Anterior cingulate cortex (tissue), 58 donors: ENCODE measurements at places on chromosomes 6 and 20.

DNA sequence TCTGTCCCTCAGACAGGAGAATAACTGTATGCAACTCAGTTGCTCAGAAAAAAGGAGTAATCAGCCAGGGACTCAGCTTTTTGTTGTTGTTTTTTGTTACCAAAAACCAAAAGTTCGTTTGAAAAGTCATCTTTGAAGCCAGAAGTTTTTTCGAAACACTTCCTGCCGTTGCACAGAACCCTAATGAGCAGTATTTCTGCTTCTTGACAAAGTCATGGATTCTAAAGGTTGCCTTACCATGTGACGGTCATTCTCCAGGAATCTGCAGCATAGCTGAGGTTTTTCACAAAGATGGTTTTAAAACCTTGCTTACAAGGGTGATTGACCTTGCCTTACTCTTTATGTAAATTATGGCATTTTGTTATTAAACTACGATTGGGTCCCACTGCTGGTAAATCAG is 1.9 kb downstream of the RAB32 start:
- no peak for DNase-seq

- DNase-seq: no peak
These were observed 263.9 kb upstream of the NT5E start for GRCh38 chr6:85185977-85186376.

DNA sequence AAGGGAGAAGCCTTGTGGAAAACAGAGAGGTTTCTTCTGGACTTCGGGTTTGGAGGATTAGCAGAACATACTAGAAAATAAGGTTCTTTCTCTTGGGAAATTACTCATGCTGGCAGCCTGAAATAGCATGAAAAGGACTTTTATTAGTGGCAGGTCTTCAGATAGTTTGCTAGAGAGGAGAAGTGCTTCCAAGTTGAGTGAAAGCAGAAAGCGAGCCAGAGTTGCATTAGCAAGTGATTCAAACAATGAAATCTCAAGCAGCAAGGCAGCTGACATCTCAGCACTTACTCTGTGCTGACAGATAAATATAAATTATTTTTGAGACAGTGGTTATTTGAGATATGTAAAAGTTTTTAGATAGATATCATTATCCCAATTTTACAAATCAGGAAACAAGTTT is 91.9 kb downstream of the PLCB4 start:
- no peak for DNase-seq

DNA sequence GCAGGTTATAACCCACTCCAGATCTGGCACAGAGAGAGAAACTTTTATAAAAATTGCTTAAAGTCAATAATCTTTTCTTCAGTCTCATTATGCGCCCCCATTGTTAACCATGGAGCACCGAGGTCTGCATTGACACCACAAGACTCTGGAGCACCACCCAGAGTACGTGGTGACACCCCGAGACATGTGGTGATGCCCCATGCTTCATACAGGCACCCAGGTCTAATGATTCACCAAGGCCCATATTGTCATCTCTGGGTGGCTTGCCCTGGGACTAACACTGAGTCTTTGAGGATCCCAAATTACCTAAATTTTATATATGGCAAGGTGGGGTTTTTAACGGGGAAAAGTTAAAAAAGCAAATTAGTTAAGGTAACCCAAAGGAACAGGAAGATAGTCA is 31.1 kb downstream of the CD109 start:
- DNase-seq: no peak

GRCh38 chr6:168828800-168829199 is 387.8 kb downstream of the SMOC2 start:
- DNase-seq: no peak

GRCh38 chr6:161220346-161220745 is 53.5 kb downstream of the AGPAT4 start:
- DNase-seq: no peak
